ENCODE measurements at places on chromosomes 7 and 10.

DNA sequence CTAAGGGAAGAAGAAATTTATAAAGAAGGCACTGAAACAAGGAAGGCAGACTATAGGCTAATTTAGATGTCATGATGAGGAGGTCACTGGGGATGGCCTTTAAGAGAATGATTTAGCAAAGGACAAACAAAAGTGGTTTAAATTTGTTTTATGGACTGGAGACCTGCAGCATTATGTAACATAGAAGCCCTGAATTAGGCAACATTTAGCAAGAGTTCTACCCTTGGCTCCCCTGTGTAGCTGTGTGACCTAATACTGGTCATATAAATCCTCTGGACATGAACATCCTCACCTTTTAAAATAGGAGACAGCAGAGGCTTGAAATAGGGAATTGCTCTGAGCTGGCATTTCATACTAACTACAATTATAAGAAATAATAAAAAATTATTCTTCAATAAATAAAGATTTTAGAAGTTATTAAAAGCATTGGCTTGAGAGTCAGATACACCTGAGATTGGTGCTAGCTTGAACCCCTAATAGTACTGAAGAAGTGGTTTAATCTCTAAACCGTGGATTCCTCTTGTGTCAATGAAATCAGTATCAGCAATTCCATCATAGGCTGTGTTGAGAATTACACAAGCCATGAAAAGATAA is 48.9 kb downstream of the RNLS start:
- no peak for DNase-seq

- no peak for DNase-seq
Measured at GRCh38 chr10:127313996-127314700, 117.8 kb upstream of the INSYN2A start.

DNA sequence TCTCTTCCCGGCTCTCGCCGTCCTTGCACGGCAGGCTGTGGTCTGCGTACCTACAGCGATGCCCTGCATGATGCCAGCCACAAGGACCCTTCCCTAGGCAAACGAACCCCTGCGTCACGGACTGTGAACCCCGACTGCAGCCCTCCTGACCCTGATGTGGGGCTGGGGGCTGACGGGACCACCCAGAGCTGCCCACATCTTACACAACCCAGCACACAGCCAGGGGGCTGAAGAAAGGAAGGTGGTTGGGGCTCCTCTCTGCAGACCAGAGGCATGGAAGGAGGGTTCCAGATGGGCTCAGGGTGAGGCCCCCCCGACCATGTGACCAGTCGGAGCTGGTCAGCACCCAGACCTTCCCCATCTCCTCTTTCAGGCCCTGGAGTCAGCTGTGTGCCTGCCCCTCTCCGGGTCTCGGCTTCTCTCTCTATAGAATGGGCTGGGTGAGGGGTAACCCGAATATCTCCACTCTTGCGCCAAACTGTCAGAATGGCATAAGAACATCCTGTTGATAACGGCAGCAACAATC is 41.4 kb downstream of the EBF3 start:
- no peak for DNase-seq

- DNase-seq: no peak
Measured at GRCh38 chr7:134795231-134795630, 15.8 kb downstream of the CALD1 start.

DNA sequence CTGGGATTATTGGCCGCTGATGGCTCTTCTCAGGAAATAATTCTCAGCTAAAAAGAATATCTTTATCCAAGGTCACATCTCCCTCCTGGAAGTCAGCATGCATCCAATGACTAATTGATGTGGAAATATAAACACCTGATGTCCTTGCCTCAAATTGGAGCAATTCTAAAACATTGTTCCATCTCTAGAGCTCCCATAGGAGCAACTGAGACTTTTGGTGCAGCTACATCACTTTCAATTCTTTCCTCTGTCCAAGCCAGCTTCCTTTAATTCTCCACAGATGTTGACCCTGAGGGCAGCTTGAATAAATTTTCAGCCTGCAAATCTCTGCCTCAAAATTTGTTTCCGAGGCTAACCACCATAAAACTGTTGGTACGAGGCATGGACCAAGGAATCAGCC is 43.9 kb upstream of the KCND2 start:
- DNase-seq: no peak

DNA sequence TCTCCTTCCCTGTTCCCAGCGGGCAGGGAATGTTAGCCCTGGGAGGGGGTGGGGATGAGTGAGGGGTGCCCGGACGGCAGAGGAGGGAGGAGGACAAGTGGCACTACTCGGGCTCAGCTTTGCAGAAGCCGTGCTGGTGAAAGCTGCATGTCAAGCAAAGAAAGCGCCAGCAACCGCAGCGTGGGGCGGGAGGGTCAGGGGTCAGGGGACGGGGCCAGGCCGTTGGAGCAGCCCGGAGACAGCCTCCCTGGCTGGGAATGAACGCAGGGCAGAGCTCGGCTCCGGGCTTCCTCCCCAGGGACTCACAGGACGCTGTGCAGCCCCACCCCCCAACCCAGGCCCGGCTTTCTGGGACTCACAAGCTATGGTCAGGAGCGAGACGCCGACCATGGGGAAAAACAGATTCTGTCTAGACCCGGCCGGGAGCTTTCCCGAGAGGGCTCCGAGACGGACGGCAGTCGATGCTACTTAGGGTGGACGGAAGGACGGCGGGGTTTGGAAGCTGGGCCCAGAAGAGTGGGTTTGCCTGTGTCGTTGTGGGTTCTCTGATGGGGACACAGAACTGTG is 113.4 kb downstream of the VIPR2 start:
- no peak for DNase-seq

DNA sequence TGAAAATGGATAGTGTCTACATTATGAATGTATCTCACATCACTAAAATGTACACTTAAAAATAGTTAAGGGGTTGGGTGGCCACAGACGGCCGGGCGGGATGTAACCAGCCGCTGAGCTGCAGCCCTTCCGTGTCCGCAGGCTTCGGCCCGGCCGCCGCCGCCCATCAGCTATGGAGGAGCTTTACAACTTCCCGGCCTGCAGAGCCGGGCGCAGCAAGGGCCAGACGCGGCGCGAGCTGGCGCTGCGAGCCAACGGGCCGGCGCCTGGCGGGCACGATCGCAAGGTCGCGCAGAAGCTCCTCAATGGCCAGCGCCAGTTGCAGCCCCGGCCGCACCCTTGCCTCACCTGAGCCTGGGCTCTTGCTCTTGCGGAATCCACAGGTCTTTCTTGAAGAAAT is 69.1 kb downstream of the KMT2C start:
- DNase-seq: no peak

DNA sequence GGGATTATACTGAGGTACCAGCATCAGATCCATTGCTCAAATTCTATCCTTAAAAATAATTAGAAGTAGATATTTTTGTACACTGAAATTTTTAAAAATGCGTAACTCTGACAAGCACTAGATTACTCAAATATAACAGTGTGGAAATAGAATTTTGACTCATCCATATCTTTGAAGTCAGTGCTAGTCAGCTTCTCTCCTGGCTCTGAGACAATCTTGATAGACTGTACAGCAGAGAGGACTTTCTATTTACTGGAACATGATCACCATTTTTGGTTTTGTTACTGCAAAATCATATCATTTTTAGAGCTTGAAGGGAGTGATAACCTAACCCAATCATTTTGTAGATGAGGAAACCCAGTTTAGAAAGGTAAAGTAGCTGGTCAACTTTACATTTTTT is 195.0 kb downstream of the MTERF1 start:
- no peak for DNase-seq

DNA sequence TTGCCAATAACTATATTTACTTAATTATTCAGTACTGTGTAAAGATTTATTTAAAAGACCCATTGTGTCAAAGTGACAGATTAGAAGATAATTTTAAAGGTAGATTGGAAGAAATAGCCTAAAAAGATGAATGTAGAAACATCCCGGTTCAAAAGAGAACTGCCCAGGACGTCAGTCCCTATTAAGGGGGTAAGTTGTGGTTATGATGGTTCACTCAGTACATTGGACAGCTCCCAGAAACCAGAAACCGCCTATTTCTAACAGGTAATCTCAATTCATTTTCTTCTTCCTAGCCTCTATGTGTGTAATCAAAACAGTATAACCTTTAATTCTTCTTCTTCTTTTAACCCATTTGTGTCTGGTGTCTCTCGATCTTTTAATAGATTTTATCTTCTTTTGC is 1.5 kb upstream of the FERD3L start:
- DNase-seq: no peak

- DNase-seq: no peak
Measured at GRCh38 chr10:96327462-96327861, 23.2 kb downstream of the DNTT start.

DNA sequence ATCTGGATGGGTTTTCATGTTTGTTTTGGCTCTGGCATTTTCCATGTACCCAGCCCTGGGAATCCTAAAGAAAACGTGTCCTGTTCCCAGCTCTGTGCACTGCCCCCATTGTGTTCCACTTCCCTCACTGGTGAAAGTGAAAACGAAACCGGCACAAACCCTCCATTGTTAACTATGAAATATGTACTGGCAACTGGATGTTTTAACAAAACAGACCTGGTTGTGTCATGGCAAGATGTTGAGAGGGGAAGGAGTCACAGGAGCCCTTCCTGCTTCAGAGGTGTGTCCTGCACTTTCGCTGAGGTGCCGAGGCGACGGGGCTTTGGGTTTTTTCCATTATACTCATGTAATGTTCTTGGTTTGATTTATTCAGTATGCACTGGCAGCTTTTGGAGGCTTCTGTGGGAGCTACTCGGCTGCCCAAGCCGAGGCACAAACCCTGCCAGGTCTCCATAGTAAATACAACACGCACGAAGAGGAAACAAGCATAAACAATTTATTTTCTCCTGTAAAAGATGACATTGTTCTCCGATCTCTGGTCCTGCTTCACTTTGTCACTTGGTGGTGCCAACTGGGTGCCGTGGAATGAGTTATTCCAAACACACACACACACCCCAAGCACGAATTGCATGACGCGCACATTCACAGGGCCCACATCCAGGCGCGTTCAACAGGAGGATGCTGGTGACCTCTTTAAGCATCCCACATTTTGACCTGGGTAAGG is 118.2 kb downstream of the CDK6 start:
- DNase-seq: peak; percentile 22

GRCh38 chr7:78616539-78616938 is 818.0 kb downstream of the PHTF2 start:
- no peak for DNase-seq

GRCh38 chr10:51139176-51139575 is 64.9 kb downstream of the PRKG1 start:
- DNase-seq: no peak

DNA sequence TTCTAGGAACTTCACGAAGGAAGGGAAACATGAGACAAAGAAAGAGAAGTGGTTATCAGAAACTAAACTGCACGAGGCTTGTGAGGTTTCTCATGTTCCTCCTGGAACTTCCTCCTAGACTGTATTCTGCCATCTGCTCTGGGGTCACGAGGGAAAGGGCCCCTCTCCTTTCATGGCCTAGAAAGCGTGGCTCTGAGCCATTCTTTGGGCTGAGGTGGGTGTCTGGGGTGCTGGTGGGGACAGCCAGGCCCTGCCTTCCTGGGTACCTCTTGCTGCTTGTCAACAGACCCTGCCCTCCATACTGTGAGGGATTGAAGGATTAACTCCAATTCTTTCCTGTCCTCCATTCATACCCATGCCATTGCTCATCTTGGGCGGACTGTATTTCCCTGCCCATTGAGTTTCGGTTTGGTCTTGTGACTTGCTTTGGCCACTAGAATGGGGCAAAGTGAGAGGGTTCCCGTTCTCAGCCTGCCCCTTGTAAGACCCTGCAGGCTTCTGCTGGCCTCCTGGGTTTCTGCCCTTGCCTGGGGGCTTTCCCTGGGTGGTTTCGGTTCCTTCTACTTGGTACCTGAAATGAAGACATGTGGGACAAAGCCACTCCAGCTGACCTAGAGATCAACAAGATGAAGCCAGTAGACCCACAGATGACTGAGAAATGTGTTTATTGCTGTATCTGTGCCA is 14.9 kb upstream of the GIMAP8 start:
- DNase-seq: no peak

DNA sequence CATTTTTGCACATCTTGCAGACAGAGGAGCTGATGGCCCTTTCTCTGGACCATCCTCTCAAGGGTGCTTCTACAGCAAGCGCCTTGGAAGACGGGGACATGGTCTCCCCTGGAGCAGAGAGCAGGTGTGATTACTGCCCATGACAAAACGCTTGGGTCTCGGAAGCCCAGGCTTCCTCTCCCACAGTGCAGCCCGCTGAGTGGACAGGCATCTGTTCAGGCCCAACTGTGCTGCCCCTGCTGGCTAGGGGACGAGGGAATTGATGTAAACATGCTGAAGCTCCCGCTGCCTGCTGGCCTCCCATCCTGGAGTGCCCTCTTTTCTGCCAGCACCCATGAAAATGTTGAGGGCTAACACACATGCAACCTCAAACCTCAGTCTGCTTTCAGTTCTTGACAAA is 14.3 kb downstream of the IL15RA start:
- DNase-seq: no peak

GRCh38 chr10:26869528-26869927 is 8.8 kb upstream of the ABI1 start:
- no peak for DNase-seq

- no peak for DNase-seq
Measured at GRCh38 chr10:86100581-86101061, 266.0 kb downstream of the GRID1 start.

DNA sequence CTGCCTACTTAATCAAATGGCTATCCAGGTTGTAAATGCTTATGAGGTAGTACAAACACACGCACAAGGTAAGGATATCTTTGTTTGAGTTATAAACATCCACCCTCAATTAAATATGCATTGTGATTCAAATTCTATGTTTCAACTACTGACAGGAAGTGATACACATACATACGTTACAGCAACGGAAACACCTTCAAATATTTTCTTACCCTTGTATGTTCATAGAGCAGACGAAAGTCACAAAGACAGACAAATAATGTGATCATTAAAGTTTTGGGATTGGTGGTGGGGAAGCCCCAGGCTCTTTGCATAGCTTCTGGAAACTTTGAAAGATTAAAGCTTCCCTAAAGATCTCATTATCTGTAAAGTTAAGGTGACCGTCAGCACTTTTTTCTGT is 521.0 kb downstream of the PARD3 start:
- no peak for DNase-seq

DNA sequence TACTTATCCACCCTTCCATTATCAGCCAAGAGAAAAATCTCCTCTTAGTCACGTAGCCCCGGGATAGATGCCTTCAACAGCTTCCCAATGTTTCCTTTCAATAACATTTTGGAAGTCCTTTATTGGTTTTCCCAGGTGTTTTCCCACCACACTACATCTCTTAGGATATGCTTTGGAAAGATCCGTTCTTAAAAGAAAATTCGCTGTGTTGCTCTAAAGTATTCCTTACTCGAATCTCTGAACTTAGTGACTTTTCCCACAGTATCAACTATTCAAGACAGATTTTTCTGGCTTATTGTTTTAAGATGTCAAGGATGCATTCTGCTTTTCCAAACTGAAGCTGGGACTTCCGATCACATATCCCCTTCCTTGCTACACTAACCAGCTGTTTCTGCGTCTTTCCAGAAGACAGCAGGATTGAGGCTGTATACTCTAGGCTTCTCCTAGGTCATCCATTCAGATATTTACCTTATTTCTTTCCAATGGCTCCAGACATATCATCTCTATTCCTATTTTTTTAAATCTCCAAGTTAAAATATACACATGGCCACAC is 36.5 kb upstream of the SVIL start:
- DNase-seq: no peak
